Glomerular endothelial cell (primary cell): ENCODE measurements at places on chromosomes 1 and 21. TPM values are rescaled to one million over a fixed set of nuclear protein-coding genes. Genes with fewer than 3 reads are reported as not detected.
A peak's percentile ranks its signal among the peaks of the same experiment; 100 is the strongest.

The LEFTY1 gene
- not detected in 2 replicates for total RNA-seq

The OLIG1 gene
- total RNA-seq: not detected in 2 replicates

The ATP1A2 gene
- not detected in 2 replicates for total RNA-seq

The OLFML3 gene
- 4.1 and 8.6 TPM in 2 replicates for total RNA-seq

The SLC9C2 gene
- not detected in 2 replicates for total RNA-seq

The ATP6V1G3 gene
- not detected in 2 replicates for total RNA-seq

The KLHDC7A gene
- total RNA-seq: 0.15 TPM in 1 of 2 replicates, not detected in the other

The NECAP2 gene
- total RNA-seq: 145 and 175 TPM in 2 replicates

The CCDC27 gene
- not detected in 2 replicates for total RNA-seq

The TESK2 gene
- 1.1 and 2.6 TPM in 2 replicates for total RNA-seq

The UBE2U gene
- not detected in 2 replicates for total RNA-seq

The CLCNKB gene
- total RNA-seq: not detected in 2 replicates

The TNFSF18 gene
- total RNA-seq: 59.4 and 224 TPM in 2 replicates

The AADACL3 gene
- total RNA-seq: not detected in 2 replicates

The OR2G6 gene
- total RNA-seq: not detected in 2 replicates

DNA sequence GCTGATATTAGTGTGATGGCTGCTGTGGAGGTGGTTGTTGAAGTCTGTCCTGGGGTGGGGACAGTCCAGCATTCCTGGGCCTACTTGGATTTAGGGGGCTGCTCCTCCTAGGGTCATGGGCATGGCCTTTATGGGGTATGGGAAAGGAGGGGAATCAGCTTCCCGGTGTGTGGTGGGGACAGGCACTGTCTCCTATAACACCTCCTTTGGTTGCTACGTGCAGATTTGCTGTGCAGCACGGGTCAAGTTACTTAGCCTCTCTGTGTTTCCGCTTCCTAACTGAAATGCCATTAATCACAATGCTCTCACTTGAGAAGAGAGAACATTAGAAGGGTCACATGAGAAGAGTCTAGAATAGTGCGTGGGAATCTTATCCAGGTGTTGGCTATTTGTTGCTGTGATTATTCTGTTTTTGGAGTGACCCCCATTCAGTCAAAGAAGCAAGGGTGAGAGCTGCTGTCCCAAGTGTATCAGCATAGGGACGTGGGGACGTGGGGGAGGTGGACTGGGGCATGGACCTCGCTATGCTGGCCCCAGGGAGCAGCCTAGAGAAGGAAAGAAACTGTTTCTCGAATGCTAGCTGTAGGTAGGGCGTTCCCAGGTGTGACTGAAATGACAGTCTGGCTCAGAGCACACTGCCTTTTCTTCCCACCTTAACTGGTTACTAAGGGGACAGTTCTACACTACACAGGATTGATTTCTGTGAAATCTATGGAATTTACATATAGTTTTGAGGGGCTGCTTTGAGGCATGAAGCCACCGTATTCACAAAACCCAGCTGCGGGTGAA is 19.9 kb downstream of the SOX13 start:
- no peak for DNase-seq

DNA sequence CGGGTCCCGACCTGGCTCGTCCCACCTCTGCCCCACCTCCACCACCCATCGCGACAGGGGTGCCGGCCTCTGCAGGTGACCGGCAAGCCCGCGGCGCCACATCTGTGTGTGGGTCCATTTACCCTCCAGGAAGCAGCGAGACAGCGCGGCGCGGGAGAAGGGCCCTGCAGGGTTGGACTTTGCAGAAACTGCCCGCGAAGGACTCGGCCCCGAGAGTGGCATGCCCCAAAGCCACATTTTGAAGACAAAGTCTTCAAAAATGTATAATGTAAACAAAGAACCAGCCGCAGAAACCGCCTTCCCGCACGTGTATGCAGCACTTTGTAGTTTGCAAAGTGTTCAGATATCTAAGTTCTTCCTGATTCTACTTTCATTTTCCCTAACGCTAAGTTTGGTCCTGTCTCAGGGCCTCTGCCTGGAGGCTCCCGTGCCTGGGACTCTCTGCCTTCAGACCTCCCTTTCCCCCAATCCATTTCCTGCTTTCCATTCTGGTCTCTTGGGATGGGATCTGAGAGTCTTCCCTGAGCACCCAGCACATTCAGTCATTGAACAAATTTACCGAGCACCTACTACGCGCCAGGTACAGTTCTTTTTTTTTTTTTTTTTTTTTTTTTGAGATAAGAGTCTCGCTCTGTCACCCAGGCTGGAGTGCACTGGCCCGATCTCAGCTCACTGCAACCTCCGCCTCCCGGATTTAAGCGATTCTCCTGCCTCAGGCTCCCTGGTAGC is 524 bp upstream of the TMCO4 start:
- DNase-seq: no peak

DNA sequence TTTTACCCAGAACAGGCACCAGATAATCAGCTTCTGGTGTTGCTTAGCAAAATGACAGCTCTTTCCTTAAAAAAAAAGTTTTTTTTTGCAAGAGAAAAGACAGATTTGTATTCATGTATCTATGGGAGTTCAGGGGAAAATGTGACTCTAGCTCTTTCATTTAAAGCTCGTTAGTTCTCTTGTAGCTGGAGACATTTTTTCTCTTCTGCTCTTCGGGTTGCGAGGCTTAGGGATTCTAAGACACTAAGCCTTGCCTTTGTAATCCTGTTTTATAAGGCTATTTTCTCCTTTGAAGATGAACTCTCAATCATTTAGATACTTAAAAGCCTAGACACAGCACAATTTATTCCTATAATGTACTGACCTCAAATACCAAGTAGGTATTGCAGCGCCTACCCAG is 40.3 kb upstream of the EDARADD start:
- DNase-seq: no peak

- DNase-seq: no peak
Observed at GRCh38 chr1:15625056-15625917, 8.0 kb downstream of the DDI2 start.

DNA sequence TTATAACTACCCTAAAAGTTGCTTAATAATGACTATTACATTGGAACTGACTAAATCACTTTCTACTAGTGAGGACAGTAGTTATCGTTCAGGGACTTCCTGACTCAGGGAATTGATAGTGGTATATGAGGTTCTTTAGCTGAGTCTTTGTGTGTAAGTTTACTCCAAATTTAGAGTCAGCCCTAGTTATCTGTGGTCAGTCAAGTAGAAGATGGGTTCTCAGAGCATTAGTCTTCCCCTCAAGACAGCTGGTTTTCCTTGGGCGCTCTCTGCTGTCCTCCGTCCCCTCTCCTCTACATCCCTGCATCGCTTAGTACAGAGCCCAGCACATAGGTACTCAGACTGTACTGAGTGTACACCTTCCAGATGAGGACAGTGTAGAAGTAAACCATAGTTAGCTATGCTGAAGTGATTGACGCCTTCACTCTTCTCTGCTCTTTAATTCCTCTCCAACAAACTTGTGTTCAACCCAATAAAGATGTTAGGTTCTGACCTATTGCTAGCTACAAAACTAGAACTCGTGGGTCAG is 116.5 kb downstream of the C1orf21 start:
- DNase-seq: no peak

- DNase-seq: no peak
Observed at GRCh38 chr1:108817016-108817415, 39.9 kb downstream of the AKNAD1 start.

DNA sequence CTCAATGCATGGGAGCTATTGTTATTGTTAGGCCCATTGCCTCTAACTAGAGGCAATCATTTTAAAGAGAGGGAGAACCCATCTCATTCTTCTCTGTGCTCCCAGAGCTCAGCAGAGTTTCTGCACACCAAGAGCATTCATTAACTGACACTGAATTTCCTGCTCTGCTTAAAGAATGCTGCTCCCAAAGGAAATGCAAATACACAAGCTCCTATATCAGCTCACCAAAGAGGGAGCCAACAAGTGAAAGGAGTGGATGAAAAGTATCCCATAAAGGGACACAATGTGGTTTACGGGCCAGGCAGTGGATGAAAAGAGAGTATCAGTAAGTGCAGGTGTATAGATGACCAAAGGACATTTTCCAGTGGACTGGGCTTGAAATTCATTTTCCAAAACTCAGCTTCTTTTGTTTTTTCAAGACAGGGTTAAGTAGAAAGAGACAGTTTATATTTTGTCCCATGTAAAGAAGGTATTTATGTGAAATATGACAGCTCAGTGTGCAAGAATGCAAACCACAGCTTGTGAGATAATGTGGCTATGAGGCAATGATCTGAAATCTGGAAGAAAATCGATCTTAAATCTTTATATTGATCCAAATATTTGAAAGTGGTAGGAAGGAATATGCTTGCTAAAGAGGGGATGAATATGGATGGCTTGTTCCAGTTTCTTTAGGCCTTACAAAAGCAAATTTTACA is 207.7 kb upstream of the CAMK1G start:
- DNase-seq: no peak

GRCh38 chr1:29415156-29415830 is 179.0 kb downstream of the PTPRU start:
- no peak for DNase-seq

GRCh38 chr1:106879538-106879937 is 176.9 kb upstream of the PRMT6 start:
- DNase-seq: no peak

DNA sequence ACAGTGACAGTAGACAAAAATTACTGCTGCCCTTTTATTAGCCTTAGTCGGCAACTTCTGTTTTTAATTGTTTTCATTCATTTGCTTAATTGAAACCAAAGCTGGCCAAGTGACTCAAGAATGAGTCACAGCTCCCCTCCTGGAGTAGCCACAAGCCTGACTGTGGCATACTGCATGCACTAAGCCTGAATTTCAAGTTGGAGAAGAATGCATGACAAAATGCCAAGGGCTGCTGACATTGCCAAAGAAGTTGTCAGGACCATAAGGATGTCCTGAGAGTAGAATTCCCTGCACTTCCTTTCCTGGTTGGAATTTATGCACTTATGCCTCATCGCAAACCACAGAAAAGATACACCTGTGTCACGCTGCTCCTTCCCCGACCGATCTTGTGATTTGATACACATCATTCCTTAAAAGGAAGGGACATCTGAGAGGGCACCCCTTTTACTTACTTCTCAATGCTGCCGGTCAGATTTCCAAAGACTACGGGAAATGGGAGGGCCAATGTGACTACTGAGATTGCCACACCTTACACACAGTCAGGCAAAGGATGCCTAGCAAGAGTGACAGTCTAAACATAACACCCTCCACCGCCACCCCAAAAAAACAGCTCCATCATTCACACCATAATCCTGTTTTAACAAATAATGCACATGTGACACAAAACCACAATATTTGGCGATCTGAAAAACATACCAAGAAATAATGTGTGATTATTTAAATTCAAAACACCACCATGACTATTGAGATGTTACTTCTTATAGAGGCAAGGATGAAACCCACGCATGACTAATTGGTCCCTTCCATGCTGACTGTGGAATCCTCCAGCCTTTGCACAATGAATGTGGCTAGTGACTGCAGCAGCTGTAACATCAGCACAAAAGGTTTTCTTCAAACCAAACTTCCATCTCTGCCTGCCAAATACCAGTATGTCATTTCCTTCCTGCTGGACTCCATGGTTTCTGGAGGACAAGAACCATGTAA is 28.2 kb downstream of the VAV3 start:
- peak; percentile 60 for DNase-seq

GRCh38 chr1:20486457-20487235 is 636 bp upstream of the CAMK2N1 start:
- no peak for DNase-seq

- no peak for DNase-seq
Observed at GRCh38 chr1:55329808-55330432, 114.8 kb upstream of the USP24 start.

DNA sequence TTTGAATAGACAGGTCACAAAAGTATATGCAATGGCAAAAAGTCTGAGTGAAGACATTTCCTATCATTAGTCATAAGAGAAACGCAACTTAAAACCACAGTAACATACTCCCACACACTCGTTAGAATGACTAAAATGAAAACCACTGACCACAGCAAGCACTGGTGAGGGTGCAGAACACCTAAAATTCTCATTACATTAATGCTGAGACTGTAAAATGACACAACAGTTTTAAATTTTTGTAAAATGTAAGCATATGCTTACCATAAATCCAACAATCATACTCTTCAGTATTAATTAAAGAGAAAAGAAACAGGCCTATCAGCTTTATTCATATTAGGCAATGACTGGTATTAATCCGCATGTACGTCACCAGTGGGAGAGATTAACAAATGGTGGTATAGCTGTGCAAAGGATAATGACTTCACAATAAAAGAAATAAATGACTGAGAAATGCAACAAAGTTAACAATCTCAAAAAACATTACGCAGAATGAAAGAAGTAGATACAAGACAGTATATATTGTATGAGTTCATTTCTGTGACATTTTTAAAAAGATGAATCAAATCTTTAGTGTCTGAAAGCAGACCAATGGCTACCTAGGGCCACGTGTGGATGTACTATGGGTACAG is 253.5 kb downstream of the AKT3 start:
- no peak for DNase-seq

DNA sequence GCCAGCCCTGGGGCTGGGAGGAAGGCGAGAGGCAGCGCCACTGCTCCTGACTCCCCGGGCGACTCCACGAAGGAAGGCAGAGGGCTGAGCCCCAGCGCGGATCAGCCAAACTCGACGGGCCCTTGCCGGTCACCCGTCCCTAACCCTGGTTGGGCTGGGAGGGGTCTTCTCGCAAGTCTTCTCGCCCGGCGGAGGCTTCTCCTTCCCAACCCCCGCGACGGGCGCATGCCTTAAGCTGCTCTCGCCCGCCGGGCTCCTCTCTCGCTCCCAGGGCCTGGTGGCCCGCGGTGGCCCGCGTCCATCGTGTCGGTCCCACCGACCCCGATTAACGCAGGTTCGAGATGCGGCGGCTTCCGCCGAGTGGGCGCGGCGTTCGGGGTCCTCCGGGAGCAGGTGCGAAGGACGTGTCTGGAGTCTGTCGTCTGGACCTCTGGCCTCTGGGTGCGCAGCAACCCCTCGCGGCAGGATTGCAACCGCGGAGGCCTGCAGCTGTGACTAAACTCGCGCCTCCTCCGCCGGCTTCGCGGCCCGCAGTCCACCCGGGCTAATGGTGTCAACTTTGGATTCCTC is 29.0 kb upstream of the PPM1J start:
- no peak for DNase-seq

DNA sequence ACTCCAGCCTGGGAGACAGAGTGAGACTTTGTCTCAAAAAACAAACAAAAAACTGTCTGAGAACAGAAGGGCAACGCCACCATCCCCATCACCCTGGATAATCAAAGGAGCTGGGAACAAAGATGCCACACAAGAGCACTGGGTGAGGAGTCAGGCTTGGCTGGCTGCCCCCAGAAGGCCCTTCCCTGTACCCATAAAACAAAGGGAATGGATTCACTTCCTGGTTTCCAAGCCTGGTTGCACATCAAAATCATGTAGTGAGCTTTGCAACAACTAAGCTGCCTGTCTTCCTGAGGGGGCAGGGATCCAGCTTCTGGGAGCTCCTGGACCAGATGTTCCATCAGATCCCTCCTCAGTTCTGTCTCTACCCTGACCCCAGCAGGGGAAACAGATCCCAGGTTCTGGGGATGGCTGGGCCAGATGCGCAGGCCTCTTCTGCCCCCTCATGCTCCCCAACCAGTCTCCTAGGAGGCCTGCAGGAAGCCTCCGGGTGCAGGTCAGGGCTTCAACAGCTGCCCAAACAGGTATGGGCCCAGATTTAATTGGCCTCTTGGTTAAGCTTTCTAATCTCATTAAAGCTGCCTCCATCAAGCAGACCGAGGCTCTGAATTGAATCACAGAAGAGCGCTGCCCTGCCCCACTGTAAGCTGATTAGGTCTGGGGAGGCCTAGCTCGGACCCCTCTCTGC is 97.8 kb downstream of the MRPL37 start:
- DNase-seq: no peak

- no peak for DNase-seq
Observed at GRCh38 chr1:64940025-64940424, 26.3 kb downstream of the JAK1 start.

GRCh38 chr1:6511561-6512244 is 20.2 kb upstream of the PLEKHG5 start:
- no peak for DNase-seq
